ENCODE measurements at places on chromosomes 2 and 18.

GRCh38 chr2:181376999-181377398, 80.2 kb upstream of the ITGA4 start:
- no peak for DNase-seq

DNA sequence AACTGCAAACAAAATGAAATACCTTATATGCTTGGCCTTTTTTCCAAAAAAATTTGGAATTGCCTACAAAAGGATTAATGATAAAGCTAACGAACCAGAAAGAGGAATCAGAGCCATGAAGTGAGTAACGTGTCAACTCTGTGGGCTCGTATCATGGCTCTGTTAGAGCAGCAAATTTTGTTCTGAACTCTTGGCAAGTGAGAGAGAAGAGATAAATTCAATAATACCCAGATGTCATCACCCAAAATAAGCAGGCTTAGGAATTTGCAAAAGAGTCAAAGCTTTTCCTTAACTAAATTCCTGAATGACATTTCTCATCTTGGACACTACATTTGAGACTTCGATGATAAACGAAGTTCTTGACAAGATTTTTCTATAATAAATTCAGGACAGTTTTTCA, 4.4 kb downstream of the TXNDC2 start:
- no peak for DNase-seq

- DNase-seq, result peak; percentile 95
Observed at GRCh38 chr2:241965931-241966412, 96.4 kb downstream of the RTP5 start.

DNA sequence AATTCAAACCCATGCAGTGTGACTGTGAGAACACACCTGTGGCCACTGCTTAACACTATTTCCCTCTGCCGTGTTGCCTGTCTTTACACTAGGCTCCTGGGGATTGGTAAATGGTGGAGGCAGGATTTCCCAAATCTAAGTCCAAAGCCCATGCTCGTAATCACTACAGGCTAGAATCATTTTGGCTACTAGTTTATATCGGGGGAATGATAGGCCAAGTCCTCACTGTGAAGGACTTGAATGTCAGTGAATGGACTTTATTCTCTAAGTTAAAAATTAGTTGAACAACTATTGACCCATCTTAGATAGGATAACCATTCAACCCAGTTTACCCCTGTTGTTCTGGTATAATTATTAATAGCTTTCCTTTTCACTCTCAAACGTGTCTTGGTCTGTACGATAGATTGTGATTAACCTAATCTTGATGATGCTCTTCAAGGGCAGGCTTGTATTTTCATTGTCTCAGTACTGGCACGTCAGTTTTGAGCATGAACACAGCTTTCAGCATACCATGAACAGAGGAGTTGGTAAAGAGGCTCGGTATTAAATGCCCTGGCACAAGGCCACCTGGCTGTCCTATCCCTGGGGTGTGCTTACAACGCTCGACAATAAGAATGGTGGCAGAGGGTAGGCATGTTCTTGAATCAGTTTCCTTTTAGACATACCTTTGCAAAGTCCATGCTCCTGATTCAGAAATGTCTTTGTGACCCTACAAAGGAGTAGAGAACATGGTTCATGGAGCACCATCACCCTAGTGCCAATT, 148.8 kb downstream of the RTN4 start:
- no peak for DNase-seq

GRCh38 chr18:50432915-50433314, 58.1 kb downstream of the SKA1 start:
- DNase-seq, result no peak

GRCh38 chr2:241102239-241102803, at the start of gene MTERF4:
Gene MTERF4 (minus strand): TSS chr2:241102287. CDS start chr2:241102273, 14 bp downstream.
- DNase-seq, result peak; percentile 47

- no peak for DNase-seq
Observed at GRCh38 chr2:171310889-171311288, 122.9 kb downstream of the METTL8 start.

GRCh38 chr18:31741097-31741735, 19.5 kb downstream of the SLC25A52 start:
- DNase-seq, result peak; percentile 3

GRCh38 chr2:30481323-30481800, 34.3 kb downstream of the LCLAT1 start:
- DNase-seq, result no peak

GRCh38 chr2:64114063-64114911, 29.9 kb downstream of the PELI1 start:
- DNase-seq, result no peak

DNA sequence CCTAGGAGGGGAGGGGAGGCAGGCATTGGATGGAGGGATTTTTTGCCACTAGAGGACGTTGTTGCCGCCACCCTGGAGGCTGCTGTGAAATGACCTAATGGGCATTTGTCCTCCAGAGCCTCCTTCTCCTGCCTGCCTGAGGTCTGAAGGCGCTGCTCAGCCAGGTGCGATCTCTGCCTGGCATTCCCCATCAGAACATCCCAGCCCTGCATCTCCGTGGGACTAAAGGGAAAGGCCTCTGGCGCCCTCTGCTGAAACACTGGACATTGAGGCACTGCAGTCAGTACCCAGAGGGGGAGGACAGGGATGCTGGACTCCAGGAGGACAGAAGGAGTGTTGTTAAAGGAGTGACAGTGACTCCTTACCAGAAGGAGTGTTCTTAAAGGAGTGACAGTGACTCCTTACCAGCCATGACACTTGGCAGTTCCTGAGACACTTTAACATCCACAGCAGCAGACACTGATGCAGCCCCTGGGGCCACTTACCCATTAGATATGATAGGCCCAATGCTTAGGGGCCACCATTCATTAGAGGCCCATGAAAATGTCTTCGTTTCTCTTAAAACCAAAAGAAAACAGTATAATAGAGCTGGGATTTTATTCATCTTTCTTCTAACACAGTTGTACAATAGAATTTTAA, 17.0 kb downstream of the THNSL2 start:
- DNase-seq, result no peak

DNA sequence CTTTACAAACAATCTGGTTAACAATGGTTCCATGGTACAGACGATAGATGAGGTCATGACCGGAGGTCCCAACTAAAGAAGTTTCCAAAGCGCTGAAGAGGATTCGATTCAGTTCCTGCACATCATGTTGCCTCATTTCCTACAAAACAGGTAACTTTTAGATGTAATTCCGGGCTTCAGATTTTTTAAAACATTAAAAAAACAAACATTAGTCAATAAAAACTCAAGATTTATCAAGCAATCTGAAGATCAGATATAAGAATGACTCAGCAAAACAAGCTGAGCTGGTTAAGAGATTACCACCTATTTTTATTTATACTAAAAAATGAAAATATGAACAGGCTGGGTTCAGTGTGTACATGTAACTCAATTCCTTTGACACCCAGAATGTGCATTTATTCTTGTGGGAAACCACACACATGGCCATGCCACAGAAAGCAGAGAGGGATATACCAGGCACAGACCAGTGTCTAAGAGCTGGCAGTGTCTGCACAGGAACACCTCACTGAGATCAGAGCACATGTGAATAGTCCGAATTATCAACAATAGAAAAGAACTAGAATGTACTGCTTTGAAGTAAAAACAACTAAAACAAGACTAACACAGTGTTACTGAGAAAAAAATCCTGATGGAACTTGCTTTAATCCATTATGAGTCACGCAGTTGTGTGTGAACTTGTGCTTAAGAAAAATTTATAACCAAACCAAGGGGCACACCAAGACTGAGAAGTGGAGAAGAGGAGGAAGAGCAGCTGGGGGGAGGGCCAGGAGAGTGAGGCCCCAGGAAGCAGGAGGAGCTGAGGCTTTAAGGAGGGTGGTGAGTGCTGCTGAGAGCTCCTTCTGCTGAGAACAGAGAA, 9.5 kb downstream of the USP40 start:
- peak; percentile 23 for DNase-seq

GRCh38 chr2:65349863-65350262, 82.5 kb downstream of the SPRED2 start:
- peak; percentile 73 for DNase-seq

DNA sequence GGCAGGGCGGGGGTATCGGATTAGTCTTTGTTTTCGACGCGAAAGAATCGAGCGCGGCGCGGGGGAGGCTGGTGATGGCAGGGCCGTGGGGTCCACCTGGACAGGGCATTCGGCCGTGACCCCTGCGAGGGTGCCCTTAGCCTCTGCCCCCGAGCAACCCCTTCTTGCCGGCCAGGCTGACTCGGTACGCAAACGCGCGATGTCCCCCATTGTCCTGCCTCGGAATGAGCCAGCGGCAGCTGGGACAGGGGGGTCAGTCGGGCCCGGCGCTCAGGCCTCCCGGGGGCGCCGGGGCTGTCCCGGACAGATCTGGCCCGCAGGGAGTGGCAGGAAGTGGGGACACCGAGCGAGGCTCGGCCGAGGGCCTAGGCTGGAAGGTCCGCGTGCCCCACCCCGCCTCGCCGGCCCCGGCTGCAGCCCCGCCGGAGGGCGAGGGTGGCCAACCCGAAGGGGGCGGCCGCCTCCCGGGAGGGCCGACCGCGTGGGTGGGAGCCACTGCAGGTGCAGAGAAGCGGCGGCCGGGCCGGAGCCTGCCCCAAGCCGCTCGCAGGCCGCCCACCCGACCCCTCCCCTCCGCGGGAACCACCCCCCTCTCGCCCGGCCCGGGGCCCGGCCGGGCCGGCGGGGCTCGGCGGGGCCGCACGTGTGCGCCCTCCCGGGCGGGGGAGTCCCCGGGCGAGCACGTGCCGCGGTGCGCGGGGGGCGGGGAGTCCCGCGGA, at the start of gene TET3:
Gene TET3 (plus strand): TSS at position 708 of the 719 bp plus-strand sequence. CDS start 1,494 bp downstream, outside the sequence.
- no peak for DNase-seq

- DNase-seq, result no peak
Observed at GRCh38 chr18:6793455-6793854, 63.9 kb downstream of the ARHGAP28 start.

DNA sequence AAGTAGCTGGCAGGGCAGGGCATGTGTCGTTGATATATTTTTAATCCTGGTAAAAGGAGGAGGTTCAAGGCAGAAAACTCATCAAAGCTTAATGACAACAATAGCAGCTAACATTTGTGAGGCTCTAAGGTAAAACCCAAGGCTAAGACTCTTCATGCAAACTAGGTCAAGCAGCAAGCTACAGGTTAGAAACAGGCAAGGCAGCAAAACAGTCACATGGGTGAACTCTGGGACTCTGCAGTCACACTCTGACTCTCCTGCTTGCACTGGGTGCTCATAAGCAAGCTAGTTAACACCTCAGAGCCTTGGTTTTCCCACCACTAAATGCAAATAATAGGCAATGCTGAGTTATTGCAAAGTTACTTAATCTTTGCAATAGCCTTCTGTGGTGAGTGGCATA, 7.9 kb downstream of the IL1RN start:
- no peak for DNase-seq

DNA sequence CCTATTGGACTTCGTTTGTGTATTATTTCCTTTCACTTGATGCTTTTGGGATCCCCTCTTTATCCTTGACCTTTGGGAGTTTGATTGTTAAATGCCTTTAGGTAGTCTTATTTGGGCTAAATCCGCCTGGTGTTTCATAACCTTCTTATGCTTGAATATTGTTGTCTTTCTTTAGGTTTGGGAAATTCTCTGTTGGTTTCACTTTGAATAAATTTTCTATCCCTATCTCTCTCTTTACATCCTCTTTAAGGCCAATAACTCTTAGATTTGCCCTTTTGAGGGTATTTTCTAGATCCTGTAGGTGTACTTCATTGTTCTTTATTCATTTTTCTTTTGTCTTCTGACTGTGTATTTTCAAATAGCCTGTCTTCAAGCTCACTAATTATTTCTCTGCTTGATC, 354.7 kb downstream of the PARD3B start:
- DNase-seq, result no peak

GRCh38 chr2:239429473-239430350, 28.9 kb upstream of the HDAC4 start:
- DNase-seq, result no peak

DNA sequence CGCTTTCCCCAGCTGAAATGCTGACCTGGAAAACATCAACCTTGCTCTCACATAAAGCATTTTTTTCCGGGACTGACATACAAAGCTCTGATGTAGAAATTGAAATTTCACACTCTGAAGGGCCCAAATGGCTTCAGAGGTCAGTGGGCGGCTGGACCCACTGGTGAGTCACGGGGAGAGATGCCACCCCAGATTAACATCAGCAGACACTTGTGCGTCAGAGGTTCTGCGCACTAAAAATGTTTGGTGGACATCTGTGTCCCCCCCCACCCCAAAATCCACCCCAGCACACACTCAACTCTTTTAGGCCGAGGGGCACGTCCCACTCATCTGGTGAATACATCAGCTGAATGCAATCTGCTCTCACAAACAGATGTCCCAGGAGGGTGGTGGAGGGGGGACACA, 208.9 kb downstream of the ASB1 start:
- no peak for DNase-seq

GRCh38 chr18:845152-845819, 33.2 kb upstream of the YES1 start:
- no peak for DNase-seq

DNA sequence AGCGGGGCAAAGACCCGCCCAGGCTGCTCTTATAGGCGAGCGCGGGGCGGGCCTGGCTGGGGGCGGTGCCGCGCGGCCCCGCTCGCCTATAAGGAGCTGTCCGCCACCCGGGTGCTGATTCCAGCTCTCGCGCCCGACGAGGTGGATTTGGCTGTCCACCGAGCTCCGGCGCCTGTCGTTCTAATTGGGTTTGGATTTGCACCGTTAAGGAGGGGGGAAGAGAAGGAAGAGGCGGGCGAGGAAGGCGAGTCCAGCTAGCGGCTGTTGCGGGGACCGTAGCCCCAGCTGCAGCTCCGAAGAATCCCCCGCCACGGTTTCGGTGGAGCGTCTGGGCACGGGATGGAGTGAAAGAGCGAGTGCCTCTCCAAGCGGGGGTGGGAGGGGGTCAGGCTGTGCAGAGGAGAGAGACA, at the start of gene CNTNAP5:
Gene CNTNAP5 (plus strand): TSS at position 117 of the 410 bp plus-strand sequence. CDS start 364 bp downstream, outside the sequence.
- DNase-seq, result no peak

DNA sequence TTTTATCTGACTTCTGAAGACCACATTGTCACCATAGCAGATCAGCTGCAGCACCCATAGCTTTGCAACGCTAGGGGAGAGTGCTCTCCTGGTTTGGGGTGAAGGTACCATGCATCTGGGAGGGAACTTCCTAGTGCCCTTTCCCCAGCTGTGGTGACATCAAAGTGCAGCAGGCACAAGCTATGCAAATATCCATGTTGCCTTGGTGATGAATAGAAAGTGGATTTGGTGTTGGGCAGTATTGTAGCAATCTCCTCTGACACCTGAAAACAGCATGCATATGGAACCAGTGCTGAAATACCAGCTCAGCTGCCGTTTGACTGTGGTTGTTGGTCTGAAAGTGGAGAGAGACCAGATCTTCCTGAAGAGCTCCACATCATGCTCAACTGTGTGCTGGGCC, 37.1 kb downstream of the BCL2L11 start:
- no peak for DNase-seq

DNA sequence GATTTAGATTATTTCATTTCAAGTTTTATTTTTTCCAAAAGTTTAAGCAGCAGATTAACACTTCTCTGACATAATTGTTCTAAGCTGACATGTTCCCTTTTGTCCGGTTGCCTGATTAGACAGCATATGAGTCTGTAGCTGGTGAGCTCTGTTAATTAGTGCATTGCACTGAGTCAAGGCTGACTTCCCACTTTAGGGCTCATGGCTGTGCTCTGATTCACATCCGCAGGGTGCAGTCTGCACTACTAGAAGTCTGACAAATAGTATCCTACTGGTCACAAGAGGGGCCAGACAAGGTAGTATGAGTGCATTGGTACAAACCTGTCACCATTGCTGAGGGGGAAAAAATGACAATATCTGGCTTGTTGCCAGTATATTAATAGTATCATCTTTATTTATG, 443.9 kb upstream of the ZNF804A start:
- DNase-seq, result no peak

GRCh38 chr18:79805211-79805887, 7.6 kb downstream of the KCNG2 start:
- DNase-seq, result no peak

Data from smooth muscle cell of the brain vasculature (primary cell).